ENCODE measurements at places on chromosomes 16 and 17.
A peak's percentile ranks its signal among the peaks of the same experiment; 100 is the strongest.

GRCh38 chr17:43092901-43093300, 32.3 kb downstream of the BRCA1 start:
- no peak for DNase-seq

DNA sequence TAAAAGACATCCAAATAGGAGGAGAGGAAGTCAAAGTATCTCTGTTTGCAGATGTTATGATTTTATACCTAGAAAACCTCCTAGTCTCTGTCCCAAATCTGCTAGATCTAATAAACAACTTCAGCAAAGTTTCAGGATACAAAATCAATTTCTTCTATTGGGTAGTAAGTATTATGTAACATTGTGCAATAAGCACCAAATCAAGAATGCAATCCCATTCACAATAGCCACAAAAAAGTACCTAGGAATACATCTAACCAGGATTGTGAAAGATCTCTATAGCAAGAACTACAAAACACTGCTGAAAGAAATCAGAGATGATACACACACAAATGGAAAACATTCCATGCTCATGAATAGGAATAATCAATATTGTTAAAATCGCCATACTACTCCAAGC, 13.0 kb downstream of the NLRP1 start:
- no peak for DNase-seq

DNA sequence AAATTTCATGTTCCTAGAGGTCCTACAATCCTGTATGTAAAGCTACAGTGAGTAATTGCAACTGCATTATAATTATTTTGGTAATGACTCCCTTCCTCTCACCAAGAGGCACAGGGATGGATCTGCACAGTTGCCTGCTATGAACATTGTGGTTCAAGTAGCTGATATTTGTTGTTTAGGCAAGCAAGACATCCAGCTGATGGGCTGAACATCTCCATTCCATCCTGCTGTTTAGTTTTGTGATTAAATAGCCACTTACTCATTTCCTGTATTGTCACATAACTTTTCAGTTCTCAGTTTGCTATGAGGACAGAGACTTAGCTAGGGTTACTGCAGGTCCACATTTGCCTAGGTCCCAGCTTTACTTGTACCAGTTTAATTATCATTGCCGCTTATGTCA, 181.2 kb upstream of the TBX2 start:
- no peak for DNase-seq

DNA sequence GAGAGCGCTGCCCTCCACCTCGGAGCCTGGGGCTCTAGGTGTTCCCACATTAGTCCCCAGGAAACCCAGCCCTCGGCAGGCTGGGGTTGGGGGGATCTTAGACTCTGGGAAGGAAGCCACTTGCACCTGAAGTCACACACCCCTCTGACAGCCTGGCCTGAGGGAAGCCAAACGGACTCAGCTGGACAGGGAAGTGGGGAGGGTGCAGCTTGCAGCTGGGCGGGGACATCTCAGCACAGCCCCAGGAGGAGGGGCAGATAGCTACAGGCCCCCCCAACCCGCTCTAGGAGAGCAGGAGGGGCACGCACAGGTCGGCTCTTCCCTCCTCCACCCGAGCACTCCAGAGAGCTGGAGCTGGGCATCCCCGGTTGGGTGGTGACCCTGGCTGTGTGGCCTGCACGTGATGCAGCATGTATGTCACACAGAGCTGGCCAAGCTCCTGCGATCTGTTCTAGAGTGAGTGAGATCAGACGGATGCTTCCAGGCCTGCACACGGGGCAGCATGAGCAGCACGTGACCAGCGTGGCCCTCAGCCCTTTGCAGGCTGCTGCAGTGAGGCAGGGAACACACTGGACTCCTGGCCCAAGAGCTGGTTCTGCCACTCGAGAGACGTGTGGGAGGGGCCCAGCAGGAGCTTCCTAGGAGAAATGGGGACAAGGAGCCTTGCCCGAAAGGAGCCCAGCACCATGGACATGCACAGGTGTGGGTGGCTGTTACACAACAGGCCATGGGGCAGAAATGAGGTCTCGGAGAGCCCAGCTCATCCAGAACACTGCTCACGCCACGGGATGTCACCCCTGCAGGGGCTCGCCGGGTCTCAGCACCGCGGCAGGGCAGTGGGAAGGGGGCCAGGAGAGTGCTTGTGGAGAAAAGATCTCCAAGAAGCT, 15.4 kb downstream of the KIFC3 start:
- DNase-seq: no peak

DNA sequence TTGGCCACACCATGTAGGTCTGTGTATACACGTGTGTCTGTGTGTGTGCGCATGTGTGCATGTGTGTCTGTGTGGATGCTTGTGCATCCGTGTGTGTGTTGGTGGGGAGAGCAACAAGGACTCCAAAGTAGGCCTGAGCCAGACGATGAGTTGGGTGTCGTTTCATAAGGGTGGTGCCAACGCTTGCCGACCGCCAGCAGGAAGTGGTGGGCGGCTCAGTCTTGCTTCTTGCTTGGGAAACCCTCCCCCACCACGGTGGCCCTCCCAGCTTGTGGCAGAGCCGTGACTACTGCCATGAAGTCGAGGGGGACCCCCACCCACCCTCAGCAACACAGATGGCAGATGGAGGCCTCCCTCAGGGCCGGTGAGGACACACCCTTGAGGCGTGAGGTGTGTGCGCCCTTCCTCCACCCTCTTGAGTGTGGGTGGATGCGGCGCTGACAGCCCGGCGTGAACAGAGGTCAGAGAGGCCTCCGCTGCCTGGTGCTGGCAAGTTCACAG, 17.5 kb downstream of the SBK1 start:
- no peak for DNase-seq

DNA sequence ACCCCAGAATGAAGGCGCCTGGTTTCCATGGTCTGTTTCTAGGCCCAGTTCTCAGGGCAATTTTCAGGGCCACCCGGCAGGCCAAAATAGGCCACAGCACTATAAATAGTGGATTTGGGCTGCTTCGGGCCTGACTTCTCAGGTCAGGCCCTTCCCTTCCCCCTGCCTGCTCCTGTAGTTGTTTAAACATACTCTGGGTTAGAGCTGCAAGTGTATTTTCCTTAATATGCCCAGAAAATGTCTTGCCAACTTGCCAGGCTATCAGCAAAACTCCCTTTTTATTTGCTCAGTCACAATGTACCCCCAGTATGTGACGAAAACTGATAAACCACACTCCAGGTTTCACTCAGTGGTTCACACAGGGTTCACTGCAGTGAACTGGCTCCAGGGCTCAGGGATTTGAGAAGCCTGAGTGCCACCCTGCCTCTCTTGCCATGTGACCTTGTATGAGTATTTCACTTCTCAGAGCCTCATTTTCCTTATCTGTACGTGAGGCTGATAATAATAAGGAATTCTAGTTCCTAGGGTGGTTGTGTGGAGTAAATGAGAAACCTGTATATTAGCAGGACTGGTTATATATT, 76.5 kb downstream of the GPRC5B start:
- DNase-seq: no peak

DNA sequence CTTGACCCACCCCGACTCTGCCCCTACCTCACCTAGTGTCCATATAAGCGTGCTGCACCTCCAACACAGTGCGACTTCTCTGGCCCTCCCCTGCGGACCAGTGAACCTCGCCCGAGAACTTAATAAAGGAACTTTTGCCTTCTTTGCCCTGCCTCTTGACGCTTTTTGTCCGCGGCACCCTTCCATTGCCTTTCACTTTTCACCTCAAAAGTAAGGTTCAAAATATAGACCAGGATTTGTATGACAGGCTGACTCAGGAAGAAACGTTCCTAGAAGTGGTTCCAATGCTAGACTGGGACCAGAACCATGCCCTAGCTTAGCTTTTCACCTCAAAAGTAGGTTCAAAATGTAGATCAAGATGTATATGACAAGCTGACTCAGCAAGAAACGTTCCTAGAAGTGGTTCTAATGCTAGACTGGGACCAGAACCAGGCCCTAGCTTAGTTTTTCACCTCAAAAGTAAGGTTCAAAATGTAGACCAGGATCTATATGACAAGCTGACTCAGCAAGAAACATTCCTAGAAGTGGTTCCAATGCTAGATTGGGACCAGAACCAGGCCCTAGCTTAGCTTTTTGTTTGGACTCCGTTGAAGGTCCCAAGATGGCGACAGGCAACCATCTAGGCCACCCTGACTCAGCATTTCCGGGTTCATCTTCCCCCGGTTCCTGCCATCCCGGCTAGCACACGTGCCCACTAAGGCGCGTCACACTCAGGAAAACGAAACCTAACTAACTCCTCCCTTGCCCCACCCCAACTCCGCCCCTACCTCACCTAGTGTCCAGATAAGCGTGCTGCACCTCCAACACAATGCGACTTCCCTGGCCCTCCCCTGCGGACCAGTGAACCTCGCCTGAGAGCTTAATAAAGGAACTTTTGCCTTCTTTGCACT, 51.0 kb upstream of the TMEM97 start:
- DNase-seq: no peak

GRCh38 chr16:51941412-51941811, 605.5 kb downstream of the TOX3 start:
- no peak for DNase-seq

GRCh38 chr16:81967358-81967757, 43.9 kb downstream of the SDR42E1 start:
- no peak for DNase-seq

- no peak for DNase-seq
These were observed 22.8 kb downstream of the PRKCB start for GRCh38 chr16:23858542-23858941.

GRCh38 chr16:7397901-7398300, 65.3 kb downstream of the RBFOX1 start:
- peak; percentile 81 for DNase-seq

DNA sequence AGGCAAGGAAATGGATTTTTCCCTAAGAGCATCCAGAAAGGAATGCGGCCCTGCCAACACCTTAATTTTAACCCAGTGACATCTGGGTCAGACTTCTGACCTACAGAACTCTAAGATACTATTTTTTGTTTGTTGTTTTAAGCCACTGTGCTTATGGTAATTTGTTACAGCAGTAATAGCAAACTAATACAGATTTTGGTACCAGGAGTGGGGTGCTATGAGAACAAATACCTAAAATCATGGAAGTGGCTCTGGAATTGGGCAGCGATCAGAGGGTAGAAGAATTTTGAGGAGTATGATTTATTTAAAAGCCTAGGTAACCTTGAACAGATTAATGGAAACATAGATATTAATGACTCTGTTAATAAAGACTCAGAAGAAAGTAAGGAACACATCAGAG, 208.2 kb downstream of the ZNF423 start:
- DNase-seq: no peak

DNA sequence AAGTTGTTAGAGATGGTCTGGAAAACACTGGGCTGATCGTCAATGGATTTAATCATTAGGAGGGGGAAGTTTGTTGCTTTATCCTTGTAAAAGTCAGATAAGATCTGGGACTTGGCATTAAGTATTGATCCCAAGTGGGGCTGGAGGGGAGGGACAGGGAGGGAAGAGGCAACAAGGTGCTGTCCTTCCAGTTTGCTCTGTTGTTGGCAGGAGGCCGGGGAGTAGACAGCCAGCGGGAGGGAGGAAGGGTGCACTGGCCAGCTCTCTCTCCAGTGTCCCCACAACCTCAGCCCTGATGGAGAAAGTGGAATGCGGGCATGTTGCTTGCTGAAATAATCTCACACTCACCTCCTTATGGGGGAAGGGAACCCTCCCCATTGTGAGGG, 210.2 kb downstream of the CCDC182 start:
- DNase-seq: no peak

GRCh38 chr16:4450430-4450829, 24.0 kb downstream of the NMRAL1 start:
- DNase-seq: no peak

DNA sequence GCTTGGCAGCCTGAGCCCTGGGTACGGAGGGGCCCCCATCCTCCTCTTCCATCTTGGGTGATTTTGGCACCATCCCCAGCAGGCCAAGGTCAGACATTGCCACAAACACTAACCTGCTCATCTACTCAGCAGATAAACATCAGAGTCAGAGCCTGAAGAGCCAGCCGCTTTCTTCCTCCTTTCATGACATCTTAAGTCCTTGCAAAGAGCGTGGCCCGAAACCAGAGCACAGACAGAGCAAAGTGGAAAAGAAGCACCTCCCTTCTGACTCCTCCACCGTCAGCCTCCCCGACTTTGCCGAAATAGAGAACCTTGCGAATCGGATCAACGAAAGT, 60.4 kb upstream of the RPH3AL start:
- DNase-seq: no peak

GRCh38 chr16:29310852-29311314, 95.6 kb downstream of the NPIPB11 start:
- no peak for DNase-seq

DNA sequence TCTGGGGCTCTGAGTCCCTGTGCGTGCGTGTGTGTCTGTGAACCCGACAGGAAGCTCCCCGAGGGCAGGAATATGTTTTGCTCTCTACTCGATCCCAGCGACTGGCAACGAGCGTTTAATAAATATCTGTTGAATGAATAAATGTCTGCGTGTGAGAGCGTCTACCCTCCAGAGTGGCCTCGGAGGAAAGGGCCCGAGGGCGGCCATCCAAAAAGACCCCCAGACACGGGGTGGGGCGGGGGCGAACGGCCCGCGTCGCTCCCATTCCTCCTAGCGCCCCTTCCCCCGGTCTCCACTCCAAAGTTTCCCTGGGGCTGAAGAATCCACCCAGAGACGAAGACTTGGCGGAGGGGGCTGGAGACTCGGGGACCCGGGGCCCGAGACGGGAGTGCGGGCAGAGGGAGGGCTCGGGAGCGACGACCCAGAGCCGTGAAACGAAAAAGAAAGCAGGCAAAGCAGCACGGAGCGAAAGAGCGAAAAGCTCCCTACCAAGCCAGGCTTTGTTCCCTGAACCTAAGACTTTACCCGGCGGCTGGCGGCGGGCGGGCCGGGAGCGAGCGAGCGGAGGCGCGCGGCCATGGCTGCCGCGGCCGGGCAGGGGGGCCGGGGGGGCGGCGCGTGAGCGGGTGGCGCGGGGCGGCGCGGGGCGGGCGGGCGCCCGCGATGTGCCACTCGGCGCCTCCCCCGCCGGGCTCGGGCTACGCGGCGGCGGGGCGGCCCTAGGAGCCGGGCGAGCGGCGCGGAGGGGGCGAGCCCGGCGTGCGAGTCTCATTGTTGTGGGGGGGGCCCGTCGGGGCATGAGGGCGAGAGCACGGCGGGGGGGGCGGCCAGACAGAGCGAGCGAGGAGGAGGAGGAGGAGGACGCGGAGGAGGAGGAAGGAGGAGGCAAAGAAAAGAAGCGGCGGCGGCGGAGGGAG, at the start of gene MLLT6:
Gene MLLT6, plus strand, starts transcription at position 668 of the 917 bp plus-strand sequence. CDS start 360 bp downstream, outside the sequence.
- peak; percentile 92 for DNase-seq

DNA sequence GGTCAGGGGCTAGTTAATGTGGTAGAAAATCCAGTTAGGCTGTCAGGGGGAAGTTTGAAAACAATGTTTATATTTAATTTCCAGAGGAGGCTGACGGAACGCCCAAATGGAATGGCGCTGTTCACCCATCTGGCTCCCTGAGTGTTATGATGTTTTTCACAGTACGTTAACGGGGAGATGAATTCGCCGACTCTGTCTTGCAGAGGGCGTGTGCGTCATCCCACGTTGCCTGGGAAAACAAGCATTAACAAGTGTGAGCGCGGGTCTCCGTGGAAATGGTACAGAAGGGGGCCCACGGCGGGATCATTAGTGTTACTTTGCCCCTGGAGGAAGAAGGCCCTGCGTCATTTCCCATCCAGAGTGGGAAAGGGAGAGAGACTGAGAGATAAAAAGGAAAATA, 29.6 kb downstream of the RGS9 start:
- peak; percentile 19 for DNase-seq

All from tongue (tissue), 3 donors.